Ureter (tissue), 1 donor: ENCODE measurements at places on chromosomes 7 and 10. TPM values are rescaled to one million over a fixed set of nuclear protein-coding genes. Genes with fewer than 3 reads are reported as not detected.

The ZNF736 gene
- 32.5 TPM for total RNA-seq

The JCAD gene
- 22.7 TPM for total RNA-seq

The CASP7 gene
- 23.5 TPM for total RNA-seq

The VSTM4 gene
- total RNA-seq: 16.0 TPM

The DRGX gene
- not detected for total RNA-seq

The BMPER gene
- total RNA-seq: 6.8 TPM

The PROSER2 gene
- total RNA-seq: 21.5 TPM

DNA sequence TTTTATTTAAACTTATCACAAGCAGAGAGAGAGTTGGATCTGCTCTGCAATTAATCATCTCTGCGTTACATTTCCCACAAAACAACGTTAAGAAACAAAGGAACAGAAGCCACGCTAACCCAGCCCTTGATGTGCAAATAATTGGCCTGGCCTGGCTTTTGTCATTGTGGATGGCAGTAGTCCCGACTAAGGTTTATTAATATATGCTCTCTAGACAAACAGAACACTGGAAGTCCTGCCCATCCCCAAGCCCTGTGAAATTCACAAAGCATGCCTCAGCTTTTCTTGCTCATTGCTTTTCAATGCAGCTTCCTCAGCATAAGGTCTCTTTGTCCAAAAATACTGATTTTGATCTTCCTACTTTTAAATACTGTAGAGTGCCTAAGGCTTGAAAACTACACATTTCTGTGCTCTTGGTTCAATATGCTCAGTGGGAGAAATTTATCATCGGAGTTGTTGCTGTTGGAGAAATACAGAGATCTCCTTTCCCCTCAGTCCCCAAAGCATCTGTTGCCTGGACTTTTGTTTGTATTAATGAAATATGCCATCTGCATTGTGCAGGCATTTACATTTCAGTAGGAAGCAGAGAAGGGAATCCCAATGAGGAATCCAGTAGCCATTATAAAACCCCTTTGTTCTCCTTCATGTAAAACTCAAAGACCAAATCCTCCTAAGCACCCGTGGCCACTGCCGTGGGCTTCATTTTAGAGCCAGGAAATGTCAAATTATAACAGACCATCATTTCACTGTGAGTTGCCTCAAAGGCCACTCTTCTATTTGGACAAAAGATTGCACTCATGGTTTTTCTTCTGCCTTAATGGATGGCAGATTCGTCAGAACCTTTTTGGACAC lies 61.1 kb downstream of the SORCS1 start:
- DNase-seq: no peak

DNA sequence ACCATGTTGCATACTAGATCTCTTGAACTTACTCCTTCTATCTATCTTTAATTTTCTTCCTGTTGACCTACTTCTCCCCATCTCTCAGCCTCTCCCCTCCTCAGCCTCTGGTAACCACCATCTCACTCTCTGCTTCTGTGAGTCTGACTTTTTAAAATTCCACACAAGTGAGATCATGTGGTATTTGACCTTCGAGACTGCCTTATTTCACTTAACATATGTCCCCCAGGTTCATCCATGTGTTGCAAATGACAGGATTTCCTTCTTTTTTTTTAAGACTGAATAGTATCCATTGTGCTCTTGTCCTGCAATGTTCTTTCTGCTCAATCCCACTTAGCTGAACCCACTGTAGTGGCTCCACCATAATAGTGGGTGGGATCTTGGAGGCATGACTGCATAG lies 51.4 kb upstream of the DNAJC1 start:
- DNase-seq: no peak

DNA sequence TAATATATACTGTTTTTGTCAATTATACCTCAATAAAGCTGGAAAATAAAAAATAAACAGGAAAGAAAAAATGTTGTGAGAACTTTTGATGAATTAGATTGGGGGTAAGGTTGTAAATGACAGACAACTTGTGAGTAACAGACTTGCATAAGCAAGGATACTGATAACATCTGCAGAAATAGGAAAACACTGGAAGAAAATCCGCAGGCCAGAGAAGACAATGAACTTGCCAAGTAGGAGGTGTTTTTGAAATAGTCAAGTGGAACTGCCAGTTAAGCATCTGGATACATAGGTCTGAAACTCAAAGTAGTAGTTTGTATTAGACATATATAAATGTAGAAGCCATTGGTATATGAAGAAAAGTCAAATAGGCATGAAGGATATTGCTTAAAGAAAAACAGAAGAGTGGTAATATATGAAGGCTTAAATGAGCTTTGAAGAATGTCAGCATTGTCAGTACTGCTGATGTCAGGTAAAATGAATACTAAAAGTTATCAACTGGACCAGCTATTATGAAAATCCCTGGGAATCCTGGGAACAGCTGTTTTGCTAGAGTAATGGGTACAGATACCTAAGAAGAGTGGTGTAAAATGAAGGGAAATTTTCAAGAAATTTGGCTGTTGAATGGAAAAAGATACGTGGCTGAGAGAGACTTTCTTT lies 58.7 kb downstream of the DNAJC1 start:
- DNase-seq: no peak

DNA sequence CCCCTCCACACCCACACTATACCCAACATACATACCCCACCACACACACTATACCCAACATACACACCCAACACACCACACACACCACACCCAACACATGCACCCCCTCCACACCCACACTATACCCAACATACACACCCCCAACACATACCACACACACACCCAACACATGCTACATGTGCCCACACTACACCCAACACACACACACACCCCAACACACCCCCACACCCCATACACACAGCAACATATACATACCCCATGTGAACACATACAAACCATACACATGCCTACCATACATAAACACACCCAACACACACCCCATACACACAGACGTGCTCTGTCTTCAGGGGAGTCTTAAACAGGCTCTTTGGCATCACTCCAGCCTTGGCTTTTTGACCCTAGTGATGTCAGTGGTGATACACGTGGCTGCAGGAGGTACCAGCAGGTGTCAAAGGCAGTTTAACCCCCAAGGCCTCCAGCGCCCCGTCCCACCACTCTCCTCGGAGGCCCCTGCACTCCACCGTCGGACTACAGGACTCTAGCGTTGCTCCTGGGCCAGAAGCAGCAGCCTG lies 73.4 kb downstream of the HIPK2 start:
- no peak for DNase-seq

DNA sequence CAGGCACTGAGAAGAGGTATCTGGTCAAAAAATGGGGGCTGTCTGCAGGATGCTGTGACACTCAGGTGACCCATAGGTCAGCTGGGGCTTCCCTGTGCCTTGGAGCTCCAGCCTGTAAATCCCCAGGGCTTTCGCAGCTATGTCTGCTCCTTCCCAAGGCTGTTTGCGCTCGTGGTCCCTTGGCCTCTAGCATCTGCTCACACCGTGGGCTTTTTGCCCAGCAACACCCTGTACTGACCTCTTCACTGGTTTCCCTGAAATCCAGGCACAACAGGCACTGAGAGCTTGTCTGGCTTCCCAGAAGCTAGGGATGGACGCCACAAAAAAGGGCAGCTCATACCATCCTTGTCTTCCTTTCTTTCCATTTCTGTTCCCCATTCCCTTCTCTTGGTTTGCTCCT lies 280.3 kb upstream of the HABP2 start:
- DNase-seq: no peak

- DNase-seq: no peak
Observed at GRCh38 chr10:86673827-86674581, 5.7 kb downstream of the LDB3 start.

DNA sequence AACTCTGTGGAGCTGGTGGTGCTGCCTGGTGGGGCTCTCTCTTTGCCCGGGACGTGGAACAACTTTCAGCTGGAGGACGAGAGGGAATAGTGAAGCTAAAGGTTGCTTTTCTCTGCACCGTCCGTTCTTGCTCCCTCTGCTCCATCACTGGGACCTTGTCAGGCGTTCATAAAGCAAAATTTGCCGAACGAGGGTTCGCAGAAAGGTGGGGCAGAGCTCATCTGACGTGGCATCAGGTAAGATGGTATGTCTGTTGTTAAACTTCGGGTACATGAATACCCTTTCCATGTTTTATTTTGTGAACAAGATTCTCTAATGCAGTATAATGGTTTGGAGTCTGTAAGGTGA lies 416 bp downstream of the BBS9 start:
- no peak for DNase-seq

- DNase-seq: no peak
Observed at GRCh38 chr10:109205929-109206585, 717.3 kb downstream of the XPNPEP1 start.

- DNase-seq: no peak
Observed at GRCh38 chr10:79979976-79980687, 31.2 kb upstream of the SFTPD start.

DNA sequence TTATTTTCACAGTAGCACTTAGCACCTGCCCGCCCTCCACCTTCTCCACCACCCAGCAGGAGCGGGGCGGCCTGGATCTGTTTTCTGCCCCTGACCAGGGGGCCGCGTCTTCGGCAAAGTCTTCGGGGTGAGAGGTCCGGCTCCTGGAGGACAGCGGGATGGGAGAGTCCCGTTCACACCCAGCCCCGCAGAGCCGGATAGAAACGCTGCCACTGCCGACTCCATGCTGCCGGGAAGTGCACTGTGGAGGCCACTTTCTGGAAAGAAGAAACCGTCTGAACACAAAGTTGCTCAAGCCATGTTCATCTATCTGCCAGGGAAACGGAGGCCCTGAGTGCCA lies 14.5 kb upstream of the ZNF273 start:
- DNase-seq: peak; percentile 44

DNA sequence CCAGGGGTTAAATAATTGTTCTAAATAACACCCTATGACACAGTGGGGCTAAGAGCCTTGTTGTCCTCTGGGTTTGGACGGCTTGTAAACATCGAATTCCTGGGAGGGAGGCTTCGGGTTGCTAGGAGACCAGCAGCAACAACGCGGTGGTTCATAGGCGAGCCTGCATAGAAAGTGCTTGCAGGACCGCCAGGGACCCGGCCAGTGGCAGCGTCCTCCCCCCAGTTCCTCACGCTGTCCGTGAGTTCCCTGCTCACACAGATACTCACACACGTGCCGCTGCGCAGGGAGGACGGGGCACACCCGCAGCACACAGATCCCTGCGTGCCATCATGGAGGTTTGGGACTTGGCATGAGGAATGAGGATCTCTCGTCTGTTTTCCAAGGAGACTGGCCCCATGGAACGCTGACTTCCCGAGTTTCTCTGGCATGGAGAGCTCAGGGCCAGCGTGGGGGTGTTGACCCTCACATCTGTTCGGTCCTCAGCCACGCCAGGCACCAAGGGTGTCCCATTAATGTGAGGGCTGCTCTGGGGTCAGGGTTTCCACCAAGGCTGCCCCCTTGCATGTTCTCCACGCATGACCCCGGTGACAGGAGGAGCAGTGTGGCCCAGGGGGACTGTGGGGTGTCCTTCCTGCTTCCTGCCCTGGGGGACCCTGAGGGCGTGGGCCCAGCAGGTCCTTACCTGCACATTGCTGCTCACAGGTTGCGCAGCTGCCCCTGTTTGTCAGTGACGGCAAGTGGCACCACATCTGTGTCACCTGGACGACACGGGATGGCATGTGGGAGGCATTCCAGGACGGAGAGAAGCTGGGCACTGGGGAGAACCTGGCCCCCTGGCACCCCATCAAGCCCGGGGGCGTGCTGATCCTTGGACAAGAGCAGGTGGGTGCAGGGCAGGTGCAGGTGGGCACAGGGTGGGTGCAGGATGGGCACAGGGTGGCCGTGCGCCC lies 9.7 kb downstream of the NPTX2 start:
- DNase-seq: no peak

DNA sequence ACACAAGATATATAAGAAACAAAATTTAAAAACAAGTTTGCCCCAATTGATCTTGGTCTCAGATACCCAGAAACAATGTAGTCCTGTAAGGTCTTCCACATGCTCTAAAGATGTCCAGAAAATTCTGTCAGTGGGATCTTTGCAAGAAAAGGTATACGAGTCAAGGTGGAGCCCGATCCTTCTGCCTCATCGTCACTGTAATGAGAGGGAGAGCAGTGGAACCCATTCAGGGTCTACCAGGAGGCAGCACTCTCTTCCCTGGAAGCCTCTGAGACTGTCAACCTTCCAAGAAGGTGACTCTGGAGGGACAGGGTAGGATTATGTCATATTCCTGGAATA lies 112.8 kb downstream of the JCAD start:
- no peak for DNase-seq
